ENCODE measurements at places on chromosomes 1 and 21.

DNA sequence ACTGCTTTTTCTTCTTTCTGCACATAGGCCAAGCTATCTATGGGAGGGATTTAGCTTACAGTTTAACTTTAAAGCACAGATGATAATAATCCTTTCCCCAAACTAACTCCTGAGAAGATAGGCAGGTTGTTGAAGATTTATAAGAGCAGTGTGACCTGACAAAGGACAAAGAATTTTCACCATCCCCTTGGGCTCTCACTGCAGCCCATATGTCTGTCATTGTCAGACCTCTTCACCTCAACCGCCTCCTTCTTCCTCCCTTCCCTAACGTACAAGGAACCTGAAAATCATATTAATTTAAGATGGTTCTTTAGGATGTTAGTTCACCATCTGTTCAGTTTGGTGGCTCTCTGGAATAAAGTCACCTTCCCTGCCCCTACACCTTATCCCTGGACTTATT is 5.0 kb downstream of the RNU1-2 start:
- DNase-seq, result no peak

- no peak for DNase-seq
These were observed 65.7 kb upstream of the RNF11 start for GRCh38 chr1:51170342-51170741.

- DNase-seq, result no peak
These were observed 34.5 kb downstream of the LRRC38 start for GRCh38 chr1:13479171-13479856.

DNA sequence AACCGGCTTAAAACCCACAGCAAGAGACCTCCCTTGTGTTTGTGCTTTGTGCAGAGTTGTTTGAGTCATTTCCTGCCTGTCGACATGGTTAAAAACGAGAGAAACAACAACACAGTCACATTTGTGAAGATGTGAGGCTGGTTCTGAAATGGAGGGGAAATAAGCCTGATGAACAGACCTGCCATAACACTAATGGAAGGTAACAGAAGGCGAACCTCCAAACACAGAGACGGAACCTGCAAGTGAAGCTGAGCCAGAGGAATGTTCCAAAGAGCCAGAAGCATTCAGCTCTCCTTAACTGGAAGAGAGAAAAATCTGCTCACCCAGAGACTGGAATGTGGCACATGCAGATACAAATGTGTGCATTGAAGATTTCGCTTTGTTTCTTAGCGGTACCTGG is 53.2 kb upstream of the RAVER2 start:
- no peak for DNase-seq

DNA sequence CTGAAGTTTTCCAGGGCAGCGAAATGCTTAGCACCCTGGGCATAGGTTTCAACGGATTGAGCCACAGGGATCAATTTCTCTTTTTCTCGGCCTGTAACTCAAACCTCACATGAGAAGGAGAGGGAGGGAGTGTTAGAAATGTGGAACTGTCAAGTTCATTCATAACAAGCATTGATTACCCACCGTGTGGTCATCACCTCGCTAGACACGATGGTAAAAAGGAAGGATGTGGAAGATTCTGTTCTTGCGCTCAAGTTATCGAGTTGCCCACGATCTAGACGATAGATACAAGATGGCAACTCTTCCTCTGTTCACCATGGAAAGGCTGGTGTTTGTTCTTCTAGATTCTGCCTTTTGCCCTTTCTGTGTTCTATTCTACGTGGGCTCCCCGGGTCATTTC is 4.0 kb upstream of the RCAN3 start:
- no peak for DNase-seq

- no peak for DNase-seq
These were observed 602.2 kb upstream of the CXADR start for GRCh38 chr21:16910435-16911165.

GRCh38 chr1:9985001-9985400 is 12.0 kb upstream of the RBP7 start:
- DNase-seq, result no peak

- no peak for DNase-seq
These were observed 177.9 kb downstream of the HFM1 start for GRCh38 chr1:91226741-91227140.

GRCh38 chr1:48743480-48743879 is 33.2 kb downstream of the BEND5 start:
- no peak for DNase-seq

- no peak for DNase-seq
These were observed 135.9 kb upstream of the COA6 start for GRCh38 chr1:234237393-234237792.

- no peak for DNase-seq
These were observed 94.4 kb downstream of the MIS18A start for GRCh38 chr21:32184485-32184884.

GRCh38 chr1:84827555-84827954 is 65.5 kb downstream of the LPAR3 start:
- no peak for DNase-seq

DNA sequence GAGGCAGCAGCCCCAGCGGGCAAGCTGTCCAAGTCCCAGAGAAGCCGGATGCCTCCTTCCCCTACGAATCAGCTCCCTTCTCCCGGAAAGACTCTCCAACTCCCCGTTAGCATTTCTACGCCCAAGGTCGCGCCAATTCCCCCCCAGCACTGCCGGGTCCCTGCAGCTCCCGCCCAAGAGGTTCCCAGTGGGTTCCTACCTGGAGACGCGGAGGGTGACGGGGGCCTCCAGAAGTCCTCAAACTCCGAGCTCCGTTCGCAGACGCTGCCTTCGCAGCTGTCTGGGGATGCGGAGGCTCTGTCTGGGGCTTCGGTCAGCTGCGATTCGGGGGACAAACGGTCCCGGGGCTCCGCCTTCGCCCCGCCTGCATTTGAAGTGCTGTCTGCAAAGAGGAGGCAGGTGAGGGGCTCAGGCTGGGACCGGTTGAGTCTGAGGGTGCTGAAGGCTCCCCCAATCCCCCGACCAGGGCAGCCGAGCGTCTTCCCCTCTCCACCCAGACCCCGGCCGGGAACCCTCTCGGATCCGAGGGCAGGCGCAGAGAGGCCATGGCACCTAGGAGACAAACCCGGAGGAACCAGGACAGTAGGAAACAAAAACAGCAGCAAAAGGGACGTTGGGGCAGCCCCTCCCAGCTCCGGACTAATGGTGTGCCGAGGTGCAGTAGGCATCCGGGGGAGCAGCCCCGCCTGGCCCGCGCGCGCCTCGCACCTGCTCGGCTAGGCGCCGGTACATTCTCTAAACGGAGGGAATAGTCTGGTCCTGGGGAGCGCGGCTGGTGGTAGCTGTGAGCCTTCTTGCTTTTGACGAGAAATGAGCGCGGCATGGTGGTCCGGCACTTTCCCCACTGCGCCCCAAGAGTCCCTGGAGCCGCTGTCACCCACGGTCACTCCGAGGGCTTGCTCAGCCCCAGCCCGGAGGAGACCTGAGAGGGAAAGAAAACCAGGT is 3.8 kb downstream of the GFI1 start:
- peak; percentile 32 for DNase-seq

DNA sequence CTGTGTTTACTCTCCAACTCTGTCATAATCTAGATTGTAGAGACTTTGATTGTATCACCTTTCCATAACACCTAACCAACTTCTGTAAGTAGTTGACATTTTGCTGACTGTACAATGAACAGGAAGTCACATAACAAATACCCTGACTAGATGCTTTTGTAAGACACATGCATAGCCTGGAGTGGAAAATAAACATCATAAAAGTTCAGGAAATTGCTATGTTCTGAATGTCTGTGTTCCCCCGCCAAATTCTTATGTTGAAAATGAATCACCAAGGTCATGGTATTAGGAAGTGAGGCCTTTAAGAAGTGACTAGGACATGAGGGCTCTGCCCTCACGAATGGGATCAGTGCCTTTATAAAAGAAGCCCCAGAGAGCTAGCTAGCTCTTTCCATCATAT is 40.4 kb upstream of the ZSWIM5 start:
- no peak for DNase-seq

GRCh38 chr1:216186141-216186540 is 237.1 kb downstream of the USH2A start:
- no peak for DNase-seq

- no peak for DNase-seq
These were observed 110.6 kb downstream of the XCL2 start for GRCh38 chr1:168433238-168433637.

DNA sequence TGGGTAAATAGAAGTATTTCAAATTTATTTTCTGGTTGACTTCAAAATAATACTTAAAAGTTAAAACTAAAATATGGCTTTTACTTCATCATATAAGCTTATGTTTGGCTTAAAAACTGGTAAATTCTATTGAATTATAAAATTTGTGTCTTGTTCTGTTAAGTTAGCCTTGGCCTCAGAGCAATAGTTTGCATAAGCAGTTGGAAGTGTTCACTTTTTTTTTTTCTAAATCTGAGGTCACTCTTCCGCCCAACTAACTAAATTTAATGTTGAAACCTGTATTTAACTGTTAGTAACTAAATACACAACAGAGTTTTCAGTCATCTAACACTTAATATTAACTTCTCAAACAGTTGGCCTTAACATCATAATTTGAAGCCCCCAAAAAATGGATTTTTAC is 871.7 kb upstream of the ADAMTS5 start:
- DNase-seq, result no peak

- DNase-seq, result no peak
These were observed 141.4 kb upstream of the ARHGEF16 start for GRCh38 chr1:3312898-3313575.

- no peak for DNase-seq
These were observed 529 bp upstream of the LUZP1 start for GRCh38 chr1:23169195-23169575.

DNA sequence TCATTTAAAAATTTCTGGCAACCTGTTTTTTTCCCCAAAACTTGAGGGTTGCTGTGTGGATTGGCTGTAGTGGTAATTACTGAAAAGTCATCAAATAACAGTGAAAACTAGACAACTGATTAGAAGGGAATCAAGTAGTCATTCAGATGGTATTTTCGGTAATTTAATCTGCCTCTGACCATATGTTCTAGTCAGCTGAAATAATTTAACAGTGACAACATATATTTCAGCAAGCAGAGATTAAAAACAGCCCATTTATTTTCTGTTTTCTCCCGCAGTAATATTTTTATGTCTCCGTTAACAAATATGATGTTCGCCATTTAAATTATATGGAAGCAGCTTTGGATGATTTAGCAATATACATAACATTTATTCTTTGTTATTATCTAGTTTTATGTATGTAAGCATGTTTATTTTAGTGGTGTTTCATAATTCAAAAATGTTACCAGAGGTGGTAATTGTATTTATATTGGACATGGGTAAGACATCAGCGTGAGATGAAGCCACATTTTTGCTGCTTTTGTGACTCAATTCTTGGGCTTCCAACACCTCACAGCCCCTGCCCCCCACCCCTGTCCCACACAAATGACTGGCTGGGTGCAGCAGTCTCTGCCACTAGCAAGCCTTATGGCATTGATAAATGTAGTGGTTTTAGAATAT is 104.4 kb downstream of the GALNT2 start:
- DNase-seq, result no peak

DNA sequence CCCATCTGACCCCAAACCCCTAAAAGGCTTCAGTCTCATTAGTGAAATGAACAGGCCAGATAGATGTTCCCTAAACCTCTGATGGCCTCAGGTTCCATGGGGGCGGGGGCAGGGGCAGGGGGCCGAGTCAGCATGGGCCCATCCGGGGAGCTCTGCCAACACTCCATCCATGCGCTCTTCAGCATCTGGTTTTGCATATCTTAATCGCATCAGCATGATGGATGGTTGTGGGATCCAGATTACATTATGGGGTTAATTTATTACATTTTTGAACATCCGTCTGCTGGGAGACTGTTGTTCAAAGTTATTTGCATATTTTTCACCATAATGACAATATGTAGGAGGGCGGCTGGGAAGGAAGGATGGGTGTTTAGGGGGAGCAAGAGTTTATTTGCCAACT is 3.1 kb upstream of the MAD2L2 start:
- no peak for DNase-seq

DNA sequence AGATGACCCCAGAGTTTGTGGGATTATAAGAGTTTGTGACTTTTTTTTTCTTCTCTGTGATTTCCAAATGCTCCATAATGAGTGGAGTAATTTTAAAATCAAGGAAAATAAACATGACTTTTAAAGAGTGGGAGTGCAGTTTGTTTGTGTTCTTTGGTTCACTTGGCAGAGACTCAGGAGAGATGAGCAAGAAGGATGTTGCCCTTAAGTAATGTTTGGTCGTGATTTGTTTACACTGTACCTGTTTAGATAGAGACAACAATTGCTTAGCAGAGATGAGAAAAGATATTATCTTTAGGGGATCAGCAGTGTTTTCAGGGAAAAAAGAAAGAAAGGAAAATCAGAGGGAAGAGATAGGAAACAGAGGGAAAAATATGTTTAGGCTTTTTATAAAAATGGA is 170.8 kb downstream of the ADSS2 start:
- DNase-seq, result no peak

DNA sequence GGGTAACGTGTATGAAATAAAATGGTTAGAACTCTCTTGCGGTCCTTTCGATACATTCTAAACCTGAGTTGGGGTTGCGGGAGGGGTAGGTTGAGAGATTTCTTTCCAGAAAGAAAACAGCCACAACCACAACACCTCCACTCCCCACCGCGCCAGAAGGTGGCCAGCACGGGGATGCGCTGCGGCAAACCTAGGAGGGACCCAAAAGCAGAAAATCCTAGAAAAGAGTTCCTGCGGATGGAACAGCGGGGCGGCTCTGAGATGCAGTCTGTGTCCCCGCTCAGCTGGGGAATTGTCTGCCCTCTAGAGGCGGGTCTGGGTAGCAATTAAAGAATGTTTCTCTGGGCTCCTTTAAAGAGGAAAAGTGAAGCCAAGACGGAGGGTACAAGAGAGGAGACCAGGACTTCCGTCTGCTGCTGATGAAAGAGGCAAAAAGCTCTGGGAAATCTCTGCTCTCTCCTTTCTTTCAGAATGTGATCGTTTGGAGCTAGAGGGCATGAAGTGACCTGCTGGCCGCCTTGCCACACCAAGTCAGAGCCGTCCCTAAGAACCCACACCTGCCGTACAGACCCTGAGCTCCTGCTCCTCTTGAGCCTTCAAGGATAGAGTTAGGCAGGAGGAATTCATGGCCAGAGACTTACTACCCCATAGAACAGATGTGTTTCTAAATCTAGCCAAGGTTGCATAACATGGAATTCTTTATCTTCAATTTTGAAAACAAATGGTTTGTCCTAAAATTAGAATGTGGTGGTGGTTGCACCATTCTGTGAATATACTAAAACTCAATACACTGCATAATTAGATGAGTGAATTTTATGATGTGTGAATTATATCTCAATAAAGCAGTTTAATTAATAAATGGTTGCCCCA is 46.5 kb upstream of the COA6 start:
- peak; percentile 63 for DNase-seq

DNA sequence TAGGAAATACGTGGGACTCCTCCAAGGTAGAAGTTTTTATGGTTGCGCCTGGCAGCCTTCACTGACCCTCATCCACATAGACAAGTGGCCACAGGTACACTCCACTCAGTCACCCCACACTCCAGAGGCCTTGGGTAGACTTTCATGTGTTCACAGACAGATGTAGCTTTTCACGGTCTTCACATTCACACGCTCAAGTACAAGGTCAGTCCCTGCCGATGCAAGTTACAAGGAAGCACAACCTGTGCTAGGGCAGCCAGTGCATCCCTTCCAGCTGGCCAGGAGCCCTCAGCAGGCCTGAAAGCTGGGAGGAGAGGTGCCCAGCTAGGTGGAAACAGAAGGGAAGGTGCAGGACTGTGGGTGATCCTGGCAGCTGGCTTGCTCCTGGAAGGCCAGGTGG is 55.5 kb upstream of the FAM20B start:
- DNase-seq, result no peak
